ENCODE measurements at places on chromosomes 2 and 18.

GRCh38 chr2:118832791-118833715 is 14.4 kb downstream of the EN1 start:
- DNase-seq: no peak

- DNase-seq: no peak
These were observed 8.8 kb upstream of the RAPH1 start for GRCh38 chr2:203543898-203544328.

GRCh38 chr2:241788135-241788534 is 11.5 kb downstream of the GAL3ST2 start:
- DNase-seq: no peak

DNA sequence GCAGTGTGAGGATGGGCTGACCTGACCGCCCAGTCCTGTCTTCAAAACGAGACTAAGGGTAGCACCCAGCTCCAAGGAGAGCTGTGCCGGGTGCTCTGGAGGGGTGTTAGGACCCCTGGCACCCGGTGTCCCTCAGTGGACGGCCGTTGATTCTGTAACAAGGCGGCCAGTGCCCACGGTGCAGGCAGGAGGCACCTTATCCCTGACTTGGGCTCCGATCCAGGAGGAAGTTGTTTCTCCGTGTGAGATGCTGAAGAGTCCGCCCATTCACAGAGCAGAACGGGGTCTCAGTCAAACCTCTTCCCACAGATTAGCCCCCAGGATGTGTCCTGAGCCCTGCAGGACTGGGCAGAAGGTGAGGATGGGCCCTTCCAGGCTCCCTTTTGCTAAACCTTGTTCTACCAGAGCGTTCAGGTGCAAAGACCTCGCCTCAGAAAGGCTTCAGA is 123.0 kb downstream of the NFATC1 start:
- peak; percentile 7 for DNase-seq

- no peak for DNase-seq
These were observed 521.9 kb downstream of the EPHA4 start for GRCh38 chr2:221050020-221050795.

Data from CD4-positive, alpha-beta T cell treated with Interleukin-4 for 1 hour (primary cell).